ENCODE measurements at places on chromosomes 7 and 10.

DNA sequence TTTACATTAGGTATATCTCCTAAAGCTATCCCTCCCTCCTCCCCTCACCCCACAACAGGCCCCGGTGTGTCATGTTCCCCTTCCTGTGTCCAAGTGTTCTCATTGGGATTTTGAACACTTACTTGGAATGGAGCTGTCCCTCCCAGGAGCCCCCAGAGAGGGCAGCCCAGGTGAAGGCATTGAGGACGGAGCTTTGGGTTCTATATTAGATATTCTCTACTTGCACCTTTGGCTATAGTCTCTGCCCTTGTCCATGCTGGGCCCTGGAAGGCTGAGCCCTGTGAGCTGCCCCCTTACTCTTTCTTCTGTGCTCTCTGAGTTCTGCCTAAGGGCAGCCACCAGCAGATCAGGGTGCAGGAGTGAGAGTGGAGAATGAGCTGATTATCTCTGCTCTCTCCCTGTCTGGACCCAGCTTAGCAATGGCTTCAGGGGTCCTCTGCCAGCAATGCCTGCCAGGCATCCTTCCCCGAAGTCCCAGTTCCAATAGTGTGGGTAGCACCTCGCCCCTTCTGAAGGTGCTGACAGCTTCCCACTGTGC is 11.2 kb downstream of the ADRA2A start:
- no peak for DNase-seq

DNA sequence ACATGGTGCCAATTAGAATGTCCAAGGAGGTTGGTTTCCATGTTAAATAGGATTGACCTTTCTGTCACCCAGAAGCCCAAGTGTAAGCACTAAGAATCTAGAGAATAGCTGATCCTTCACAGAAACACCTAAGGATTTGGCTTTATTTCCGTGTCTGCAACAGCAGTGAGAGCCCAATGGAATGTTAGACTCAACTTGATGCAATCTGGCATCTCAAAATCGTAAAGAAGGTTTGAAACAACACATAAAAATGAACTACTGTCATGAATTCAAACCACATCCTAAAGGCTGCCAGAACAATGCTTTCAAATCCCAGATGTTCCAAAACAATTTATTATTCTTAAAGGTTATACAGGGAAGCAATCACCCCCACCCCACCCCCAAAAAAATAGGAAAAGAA is 18.6 kb downstream of the PPP1R3C start:
- no peak for DNase-seq

GRCh38 chr10:107496594-107496993 is 332.1 kb upstream of the SORCS1 start:
- DNase-seq: no peak

DNA sequence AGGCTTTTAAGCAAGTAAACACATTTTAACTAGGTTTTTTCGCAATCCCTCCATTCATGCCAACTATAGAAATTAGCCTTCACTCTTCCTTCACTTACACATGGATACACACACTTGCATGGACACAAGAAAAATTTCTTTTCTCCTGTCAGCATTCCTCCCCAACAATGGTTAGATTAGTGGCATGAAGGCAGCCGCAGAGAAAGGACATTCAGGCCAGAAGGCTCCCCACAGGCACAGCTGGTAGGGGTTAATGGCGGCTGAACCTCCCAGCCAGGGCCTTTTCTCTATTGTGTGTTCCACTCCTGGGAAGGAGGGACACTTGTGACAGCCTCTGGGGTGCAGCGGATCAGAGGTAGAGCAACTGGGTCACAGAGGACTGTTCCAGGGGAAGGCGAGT is 255.0 kb upstream of the SP8 start:
- no peak for DNase-seq

GRCh38 chr7:107125475-107125874 is 43.3 kb upstream of the HBP1 start:
- DNase-seq: no peak

DNA sequence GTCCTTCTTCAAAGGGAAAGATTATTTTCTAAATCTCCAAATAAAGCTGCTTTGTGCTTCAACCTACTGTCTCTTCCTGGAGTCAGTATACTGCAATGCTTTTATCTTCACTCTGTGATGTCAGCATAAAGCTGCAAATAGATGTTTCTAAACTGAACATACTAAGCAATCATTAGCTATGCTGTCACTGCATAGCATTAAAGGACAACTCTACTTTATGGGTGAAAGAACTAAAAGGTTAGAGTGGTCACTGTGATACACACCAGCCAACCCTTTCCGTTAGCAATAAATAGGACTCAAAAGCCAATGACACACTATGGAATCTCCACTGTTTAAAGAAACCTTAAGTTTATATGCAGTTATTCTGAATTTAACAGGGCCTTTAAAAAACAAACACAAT is 1.8 kb downstream of the CCDC186 start:
- no peak for DNase-seq

DNA sequence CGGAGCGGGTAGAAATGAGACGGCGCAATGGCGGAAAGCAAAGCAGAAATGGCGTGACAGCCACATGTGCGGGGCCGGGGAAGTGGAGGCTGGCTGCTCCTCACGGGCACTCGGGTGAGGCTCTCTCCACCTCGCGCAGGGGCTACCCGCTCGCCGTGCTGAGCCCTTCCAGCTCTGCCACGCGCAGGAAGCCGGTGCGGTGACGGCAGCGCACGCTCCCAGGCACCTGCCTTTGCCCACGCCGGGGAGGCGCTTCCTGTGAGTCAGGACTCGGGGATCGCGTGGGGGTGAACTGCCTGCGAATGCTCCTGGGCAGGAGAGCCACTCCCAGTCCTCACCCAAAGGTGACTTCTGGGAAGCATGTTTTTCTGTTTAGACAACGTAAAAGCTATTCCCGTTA is 431.2 kb downstream of the GLRX3 start:
- no peak for DNase-seq

GRCh38 chr7:105585850-105586500 is 4.7 kb upstream of the EFCAB10 start:
- no peak for DNase-seq

DNA sequence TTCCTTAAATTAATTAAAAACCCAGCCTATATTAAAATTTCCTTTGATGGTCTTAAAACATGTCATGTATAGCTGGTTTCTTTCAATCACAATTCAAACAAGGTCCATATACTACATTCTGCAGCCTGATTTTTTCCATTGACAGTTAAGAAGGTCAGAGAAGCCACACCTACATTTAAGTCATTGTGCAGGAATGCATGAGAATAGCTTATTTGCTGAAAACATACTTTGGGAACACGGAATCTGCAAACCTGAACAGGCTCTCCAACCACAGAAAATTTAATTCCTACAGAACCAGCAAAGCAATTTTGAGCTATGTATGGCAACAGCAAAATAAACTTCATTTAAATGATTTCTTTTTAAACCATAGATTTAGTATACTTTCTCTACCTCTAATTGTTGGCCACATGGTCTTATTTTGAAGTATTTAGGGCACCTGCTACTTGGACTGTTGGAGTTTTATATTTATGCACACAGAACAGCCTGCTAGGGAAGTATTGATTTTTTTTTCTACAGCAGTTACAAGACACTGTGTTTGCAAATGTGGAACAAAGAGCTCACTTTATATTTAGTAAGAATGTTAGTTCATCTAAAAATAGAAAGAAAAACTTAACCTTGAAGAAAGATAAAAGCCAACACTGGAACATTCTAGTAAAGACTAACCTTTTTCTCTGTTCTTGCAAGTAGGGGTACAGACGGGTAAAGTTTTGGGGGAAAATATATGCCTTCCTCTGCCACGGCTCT is 240.9 kb upstream of the IMMP2L start:
- no peak for DNase-seq

DNA sequence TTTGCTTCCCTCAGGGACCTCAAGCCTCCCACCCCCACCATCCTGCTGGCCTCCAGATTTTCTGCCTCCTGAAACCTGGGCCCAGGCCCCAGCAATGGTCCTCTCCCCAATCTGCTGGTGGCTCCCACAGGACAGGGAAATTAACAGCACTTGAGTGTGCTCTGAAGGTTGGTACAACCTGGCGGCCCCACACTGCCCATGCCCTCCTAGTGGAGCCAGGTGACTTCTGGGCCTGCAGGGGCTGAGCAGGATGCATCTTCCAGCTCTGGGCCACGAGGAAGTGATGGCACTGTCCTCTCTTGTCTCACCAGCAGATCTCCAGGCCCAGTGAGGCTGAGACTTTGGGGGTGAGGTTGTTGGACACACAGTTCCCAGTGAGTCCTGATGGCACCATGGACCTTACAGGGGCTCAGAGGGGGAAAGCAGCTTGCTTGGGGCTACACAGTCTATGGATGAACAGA is 3.6 kb upstream of the ZMIZ1 start:
- DNase-seq: no peak

DNA sequence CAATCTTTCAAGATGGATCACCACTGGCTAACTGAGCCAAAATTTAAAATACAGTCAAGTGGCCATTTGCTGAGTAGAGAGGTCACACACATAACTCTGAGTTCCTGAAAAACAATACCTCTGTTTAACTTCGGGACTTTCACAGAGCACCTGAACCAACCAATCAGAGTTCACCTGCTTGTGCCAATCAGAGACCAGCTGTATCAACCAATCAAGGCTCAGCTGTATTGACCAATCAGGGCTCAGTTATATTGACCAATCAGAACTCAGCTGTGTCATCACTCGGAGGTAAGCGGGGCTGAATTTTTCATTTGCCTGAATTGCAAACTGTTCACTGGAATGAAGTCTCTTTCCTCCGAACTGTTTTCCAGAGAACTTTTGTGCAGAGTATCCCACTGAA is 10.0 kb upstream of the CPXM2 start:
- no peak for DNase-seq

DNA sequence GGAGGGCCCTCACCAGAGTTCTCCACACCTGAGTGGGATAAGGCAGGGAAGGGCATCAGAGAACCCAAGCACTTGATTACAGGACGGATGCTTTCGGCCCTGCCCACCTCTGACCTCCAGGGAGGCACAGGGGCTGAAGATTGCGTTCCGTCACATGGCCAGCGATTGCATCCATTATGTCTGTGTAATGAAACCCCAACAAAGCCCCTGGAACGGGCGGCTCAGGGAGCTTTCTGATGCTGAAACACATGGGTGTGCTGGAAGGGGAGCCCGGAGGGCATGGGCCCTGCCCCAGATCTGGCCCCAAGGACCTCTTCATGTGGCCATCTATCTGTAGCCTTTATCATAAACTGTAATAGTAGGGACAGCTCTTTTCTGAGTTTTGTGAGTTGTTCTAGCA is 117.2 kb downstream of the PTPN20 start:
- DNase-seq: no peak

GRCh38 chr7:122791959-122792545 is 89.3 kb upstream of the RNF148 start:
- no peak for DNase-seq

- DNase-seq: no peak
These were observed 38.9 kb downstream of the CYP51A1 start for GRCh38 chr7:92095380-92095779.

DNA sequence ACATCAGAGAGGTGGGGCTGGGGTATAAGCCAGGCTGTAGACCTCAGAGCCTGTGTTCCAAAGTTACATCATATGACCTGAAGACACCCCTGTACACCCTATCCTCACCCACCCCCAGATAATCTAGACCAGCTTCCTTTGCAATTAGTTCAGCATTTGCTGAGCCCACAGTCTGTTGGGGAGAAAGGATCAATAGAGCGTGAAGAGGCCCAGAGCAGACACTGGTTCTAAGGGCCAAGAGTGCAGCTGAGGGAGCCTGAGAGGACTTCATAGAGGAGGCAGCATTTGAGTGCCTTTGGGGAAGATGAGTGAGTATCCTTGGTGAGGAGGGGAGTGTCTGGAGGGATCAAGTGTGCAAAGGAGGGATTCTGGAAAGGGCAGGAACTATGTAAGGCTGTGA is 58.6 kb downstream of the PRF1 start:
- DNase-seq: no peak

GRCh38 chr7:27316311-27316710 is 73.7 kb downstream of the EVX1 start:
- no peak for DNase-seq

GRCh38 chr10:79244068-79244442 is 103.2 kb upstream of the PPIF start:
- DNase-seq: no peak

DNA sequence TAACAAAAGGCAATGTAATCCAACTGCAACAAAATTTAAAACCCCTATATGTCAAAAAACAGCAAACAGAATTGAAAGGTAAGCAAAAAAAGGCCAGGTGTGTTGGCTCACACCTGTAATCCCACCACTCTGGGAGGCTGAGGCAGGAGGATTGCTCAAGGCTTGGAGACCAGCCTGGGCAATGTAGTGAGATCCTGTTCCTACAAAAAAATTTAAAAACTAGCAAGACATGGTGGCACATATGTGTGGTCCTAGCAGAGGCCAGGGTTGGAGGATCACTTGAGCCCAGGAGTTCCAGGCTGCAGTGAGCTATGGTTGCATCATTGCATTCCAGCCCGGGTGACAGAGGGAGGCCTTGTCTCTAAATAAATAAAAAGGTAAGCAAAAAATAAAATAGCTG is 212.1 kb upstream of the KLF14 start:
- no peak for DNase-seq

- no peak for DNase-seq
These were observed 733.9 kb upstream of the SORCS1 start for GRCh38 chr10:107898392-107898791.

DNA sequence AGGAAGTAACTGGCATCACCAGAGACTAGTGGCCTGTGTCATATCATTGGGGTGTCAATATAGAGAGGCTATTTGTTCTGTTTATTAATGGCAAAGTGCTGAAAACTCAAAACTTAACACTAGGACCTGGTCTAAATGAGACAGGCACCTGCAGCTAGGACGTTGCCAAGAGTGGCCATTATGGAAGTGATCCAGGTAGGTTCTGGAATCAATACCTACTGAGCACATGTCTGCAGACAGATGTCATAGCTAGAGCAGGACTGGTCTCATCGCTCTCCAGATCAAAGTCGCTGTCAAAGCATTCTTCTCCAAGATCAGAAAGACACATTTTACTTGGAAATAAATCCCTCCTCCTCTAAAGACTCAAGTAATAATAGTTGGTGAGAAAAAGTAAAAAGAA is 40.3 kb downstream of the THNSL1 start:
- DNase-seq: no peak

GRCh38 chr10:15448598-15448997 is 77.5 kb upstream of the FAM171A1 start:
- no peak for DNase-seq

GRCh38 chr7:131115340-131115739 is 212.3 kb upstream of the MKLN1 start:
- no peak for DNase-seq

DNA sequence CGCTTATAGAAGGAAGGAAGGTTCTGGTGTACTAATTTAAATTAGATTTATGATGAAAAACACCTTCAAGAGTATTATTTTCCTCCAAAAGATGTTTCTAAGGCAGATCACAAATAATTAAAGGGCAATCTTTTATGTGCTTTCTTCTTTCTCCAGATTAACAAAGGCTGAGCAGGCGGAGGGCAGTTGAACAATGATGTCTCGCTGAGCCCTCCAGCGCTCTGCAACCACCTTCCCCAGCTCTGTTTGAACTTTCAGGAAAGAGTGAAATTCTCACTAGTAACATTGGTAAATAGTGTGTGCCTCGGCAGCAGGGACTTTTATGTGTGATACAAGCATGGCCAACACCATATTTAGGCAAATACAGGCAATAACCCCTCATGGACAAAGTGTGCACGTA is 379.1 kb upstream of the MKI67 start:
- DNase-seq: no peak
